ENCODE measurements at places on chromosomes 3 and 15.

DNA sequence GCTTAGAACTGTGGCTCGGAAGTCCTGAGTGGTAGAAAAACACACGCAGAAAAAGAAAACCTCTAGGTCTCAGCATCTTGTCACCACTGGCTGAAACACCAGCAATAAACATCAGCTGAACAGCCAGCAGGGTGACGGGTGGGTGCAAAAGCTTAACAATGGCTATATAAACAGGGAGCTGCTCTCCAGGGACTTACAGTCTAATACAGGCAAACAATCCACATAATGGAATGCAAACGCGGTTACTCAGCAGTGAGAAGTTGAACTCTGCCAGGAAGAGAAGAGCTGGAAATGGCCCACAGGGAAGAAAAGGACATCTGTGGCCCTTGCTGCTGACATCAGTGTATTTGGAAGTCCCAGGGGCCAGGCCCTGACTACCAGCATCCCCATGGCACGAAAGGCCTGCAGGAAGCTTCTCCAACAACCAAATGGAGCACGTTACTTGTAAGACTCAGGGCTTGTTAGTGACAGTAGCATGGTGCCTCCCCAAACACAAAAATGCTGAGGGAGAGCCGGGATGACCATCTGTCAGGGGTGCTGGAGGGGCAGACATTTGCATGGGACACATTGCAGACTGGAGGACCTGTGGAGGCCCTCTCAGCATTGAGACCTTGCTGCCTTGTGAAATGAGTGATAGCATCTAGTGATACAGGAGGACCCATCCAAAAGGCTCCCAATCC lies 3.0 kb downstream of the HEG1 start:
- no peak for DNase-seq

DNA sequence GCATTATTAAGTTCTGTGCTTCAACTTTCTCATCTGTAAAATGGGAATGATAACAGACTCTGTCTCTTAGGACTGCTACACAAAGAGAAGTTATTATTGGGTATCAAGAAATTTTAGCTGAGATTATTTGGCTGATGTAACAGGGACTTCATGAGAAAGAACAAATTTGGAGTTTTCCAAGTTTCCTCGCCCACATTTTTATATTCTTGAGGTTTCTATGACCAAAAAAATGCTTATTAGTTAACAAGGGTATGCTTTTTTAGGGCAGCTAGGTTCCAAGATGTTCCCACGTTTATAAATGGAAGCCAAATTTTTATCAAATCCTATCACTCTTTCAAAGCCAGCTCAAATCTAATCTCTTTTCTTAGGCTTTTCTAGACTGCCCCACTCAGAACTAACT lies 50.6 kb upstream of the C3orf80 start:
- DNase-seq = no peak

GRCh38 chr3:195001261-195001660 lies 269.7 kb downstream of the XXYLT1 start:
- DNase-seq = no peak

DNA sequence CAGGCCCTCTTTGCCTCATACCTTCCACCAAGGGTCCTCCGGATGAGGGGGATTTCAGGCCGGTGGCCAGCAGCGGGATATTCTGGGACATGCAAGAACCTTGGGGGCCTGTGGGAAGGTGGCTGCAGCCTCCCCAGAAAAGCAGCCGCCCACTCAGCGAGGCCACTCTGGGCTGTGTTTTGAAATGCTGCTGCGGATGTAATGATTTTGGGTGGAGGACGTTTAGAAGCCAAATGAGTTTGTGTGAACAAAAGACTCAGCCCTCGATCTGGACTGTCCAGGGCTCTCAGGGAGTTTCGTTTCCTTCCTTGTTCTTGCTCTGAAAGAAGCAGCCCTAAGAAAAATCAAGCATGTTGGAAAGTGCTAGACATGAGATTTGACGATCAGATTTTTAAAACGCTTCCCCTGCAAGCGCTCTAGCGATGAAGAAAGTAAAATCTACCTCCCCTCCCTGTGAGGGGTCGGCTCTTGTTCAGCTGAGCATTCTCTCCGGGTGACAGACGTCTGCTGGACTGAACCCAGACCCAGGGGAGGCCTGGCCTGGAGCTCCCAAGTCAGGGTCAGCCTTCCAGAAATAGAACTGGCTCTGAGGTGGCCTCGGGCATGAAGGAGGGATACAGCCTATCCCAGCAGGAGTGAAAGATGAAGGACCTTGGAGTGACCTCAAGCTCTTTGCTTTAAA lies 12.9 kb downstream of the HEG1 start:
- DNase-seq = no peak

DNA sequence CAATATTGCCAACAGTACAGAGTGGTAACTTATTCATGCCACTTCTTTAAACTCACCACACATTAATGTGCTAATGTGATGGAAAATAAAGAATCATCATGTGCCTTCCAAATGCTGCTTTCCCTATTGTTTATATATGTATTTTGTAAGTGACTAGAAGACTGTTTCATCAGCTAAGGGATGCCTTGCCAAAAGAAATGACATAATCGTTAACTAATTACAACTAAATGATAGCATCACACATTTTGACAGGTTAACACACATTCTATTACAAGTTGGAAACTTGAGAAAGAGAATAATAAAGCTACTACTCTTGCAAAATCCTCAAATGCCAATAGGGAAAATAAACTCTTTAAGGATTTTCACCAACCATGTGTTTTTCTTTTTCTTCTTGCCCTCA lies 329.9 kb upstream of the AGTR1 start:
- DNase-seq = no peak

DNA sequence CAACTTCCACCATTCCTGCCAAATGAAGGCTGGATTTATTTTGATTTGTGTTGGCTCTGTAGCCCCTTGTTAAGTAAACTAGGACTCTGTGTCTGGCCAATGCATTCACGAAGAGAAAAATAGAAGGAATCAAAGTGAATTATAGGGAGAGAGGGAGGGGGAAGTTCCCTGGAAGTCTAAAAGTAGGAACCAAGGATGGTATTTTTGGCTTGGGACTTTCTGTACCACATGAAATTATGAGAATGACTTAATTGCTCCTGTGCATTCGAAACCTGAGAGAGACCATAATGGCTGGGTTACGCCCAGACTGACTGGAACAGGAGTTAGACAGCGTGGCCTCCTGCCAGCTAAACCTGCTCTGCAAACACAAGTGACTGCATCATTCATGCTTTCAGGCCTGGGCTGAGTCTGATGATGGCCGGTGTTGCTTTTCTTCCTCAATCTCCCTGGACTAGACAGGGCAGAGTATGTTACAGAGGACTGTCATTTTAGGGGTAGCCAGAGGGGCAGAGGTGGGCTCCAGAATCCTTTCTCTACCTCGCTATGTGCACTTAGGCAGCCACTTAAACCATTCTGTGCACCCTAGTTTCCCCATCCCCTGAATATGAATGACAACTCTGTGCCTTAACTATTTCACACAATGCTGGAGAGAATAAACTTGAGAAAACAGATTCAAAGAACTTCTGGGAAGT lies 58.9 kb downstream of the MYO1E start:
- DNase-seq = no peak

DNA sequence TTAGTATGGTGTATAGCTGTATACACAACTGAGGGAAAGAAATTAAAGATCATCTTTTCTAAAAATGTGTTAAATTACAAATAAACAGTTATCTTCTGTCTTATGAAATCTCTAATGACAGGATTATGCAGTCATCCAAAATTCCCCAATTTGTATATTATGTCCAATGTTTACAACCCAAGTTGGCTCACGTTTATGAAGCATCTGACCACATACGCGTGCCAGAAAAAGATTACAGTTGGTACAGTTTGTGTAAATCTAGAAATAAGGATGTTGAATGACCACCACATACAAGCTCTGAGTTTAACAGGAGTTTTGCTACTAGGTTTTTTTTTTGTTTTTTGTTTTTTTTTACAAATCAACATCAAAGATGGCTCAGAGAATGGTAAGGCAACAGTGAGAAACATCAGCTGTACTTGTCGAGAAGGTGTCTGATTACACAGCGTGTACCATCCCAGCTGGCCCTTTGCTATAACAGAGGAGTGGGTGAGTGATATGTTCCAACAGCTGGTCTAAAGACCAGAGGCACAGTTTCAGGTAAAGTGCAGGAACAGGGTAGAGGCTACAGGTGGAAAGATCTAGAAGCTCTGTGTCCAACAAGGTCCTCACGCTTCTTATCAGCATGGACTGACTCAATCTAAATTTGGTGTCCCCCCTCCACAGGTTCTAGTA lies 47.1 kb downstream of the USF3 start:
- no peak for DNase-seq

GRCh38 chr3:96814651-96815567 lies 515 bp downstream of the EPHA6 start:
- no peak for DNase-seq

- DNase-seq = no peak
Measured at GRCh38 chr3:192444096-192444790, 283.1 kb downstream of the FGF12 start.

All from smooth muscle cell of the brain vasculature (primary cell).